Activated naive CD4-positive, alpha-beta T cell treated with Interleukin-2 at 50 U/mL for 16 hours (primary cell): ENCODE measurements at places on chromosomes 16 and 17.

GRCh38 chr17:61411011-61411260 lies 11.3 kb downstream of the TBX2 start:
- DNase-seq, result no peak

- no peak for DNase-seq
Observed at GRCh38 chr17:49508866-49509587, 13.9 kb downstream of the NGFR start.

DNA sequence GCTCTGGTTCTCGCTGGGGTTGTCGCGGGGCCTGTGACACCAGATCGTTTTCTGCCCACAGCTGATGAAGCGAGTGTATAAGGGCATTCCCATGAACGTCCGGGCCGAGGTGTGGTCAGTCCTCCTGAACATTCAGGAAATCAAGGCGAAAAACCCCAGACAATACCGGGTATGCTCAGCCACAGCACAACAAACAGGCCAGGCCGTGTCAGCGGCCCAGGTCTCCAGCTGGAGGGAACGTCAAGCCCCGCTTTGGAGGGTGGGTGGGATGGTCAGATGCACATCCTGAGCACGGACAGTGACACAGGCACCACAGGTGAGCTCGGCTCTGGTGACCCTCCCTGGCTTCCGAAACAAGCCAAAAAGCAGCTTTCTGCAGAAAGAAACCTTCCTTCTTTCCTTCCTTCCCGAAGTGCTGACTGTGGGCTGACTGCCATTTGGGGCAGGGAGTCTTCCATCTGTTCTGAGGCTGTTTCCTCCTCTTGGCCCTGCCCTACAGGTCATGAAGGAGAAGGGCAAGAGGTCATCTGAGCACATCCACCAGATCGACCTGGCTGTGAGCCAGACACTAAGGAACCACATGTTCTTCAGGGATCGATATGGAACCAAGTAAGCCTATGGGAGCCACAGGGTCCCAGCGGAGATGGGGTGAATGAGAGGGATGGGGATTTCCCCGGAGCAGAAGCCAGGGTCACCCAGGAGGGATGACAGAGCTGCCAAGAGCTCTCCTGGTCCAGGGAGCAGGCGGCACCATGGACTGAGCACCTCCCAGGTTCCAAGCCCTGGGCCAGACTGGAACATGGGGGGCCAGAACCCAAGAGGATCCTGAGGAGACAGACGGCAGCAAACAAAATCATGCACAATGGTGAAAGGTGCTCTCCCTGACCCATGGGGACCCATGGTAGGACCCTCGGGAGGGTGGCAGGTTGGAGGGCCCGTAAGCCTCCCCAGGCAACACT lies 79.4 kb downstream of the GOSR1 start:
- no peak for DNase-seq

- DNase-seq, result no peak
Observed at GRCh38 chr17:81573794-81574642, 21.9 kb upstream of the FAAP100 start.

- no peak for DNase-seq
Observed at GRCh38 chr16:77541165-77541564, 106.3 kb upstream of the ADAMTS18 start.

DNA sequence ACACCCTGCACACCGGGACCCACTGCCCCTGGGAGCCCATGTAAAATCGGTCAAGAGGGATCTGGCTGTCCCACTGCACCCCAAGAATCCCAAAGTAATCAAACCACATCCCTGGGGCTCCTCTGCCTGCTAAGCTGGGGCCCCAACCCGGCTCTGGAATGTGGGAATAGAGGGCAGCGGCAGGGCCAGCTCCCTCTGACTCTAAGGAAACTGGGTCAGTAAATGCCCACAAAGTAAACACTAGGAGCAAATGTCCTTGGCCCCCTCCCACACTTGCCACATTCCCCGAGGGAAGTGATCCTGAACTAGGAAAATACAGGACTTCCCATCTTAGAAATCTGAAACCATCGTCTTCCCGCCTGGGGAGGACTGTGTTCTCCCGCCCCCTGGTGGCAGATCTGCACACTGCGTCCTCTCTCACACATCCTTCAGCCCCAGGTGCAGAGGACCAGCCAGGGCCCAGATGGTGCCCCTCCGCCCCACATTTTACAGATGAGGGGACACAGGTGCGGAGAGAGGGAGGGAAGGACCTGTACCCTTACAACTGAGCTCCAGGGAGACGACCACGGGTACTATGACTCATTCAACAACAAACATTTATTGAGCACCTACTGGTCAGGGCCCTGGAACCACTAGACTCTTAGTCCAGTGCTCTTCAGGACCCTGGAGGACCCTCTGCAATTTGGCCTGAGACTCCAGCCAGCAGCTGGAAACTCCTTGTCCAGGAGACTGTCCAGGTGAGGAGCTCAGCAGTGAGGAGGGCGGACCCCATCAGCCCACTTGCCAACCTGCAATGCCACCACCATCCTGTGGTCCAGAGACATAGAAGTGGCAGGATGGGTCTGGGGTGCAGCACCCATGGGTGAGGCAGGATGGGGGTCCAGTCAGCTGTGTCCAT lies 10.1 kb downstream of the P3H4 start:
- peak; percentile 75 for DNase-seq
